Stimulated activated CD8-positive, alpha-beta memory T cell treated with anti-CD3 and anti-CD28 coated beads, Interleukin-7, amount 100 ng/mL, for 1 hour (primary cell): ENCODE measurements at places on chromosomes 16 and 17.

GRCh38 chr17:5354886-5355415 is 64.5 kb downstream of the NUP88 start:
- DNase-seq, result no peak

- DNase-seq, result no peak
Observed at GRCh38 chr17:19334331-19334730, 28.2 kb downstream of the B9D1 start.

- no peak for DNase-seq
Observed at GRCh38 chr16:59459806-59460205, 725.7 kb upstream of the GOT2 start.

GRCh38 chr17:57356719-57357391 is 100.5 kb downstream of the MSI2 start:
- DNase-seq, result no peak

GRCh38 chr17:13646969-13647542 is 45.3 kb upstream of the HS3ST3A1 start:
- DNase-seq, result no peak

- no peak for DNase-seq
Observed at GRCh38 chr17:41013606-41014005, 4.7 kb upstream of the KRTAP3-1 start.

- DNase-seq, result no peak
Observed at GRCh38 chr16:3149630-3150345, 15.0 kb downstream of the ZNF213 start.

GRCh38 chr17:41910701-41911391 is 7.9 kb downstream of the ACLY start:
- DNase-seq, result no peak

DNA sequence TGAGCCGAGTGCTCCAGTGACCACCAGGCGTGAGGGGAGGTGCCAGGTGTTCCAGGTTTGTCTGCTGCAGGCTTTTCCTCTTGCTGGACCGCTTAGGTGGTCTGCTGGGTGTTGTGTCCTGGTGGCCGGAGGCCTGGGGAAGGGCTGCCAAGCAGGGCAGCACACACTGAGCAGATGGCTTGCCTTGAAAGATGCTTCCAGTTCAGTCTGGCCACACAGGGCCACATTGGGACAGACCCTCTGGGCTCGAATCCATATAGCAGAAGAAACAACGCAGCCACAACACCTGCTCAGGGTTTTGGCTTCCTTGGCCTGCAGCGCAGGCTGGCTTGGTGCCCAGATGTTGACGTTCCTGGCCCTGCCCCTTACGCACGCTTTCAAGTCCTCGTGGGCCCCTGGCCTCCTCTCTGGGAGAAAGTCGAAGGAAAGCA is 24.8 kb downstream of the GINS2 start:
- no peak for DNase-seq

DNA sequence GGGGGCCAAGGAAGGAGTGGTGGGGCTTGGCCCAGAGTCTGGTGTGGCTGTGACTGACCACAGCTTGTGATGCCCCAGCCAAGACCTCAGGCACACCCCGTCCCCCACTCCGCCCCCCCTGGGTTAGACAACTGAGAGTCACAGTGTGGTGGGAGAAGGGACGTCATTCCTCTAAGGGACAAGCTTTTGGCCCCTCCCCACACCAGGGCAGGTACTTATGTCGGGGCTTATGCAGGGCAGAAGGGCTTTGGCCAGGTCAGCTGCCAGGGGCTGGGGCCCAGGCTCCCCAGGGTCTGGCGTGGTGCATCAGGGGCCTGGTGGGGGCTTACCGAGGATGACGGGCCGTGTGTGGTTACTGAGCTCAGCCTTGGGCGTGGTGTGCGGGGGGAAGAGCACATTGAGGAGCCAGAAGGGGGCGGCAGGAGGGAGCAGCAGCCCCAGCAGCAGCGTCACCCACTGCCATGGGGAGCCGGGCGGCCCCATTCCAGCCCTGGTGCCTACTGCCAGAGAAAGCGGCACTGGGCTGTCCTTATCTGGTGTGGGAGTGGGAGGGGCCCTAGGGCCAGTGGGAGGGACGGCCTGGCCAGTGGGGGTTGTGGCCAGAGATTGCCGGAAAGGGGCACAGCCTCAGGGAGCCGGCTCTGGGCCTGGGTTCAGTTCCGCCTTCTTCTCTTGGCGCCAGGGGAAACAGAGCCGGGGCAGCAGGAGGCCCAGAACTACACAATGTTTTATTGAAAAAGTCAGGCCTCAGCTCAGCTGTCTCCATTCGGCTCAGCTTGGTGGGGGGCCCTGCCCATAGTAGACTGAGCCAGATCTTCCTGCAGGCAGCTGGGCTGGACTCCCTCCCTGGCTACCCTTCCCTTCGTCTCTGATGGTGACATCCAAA is at the start of gene LCAT:
Gene LCAT (minus strand): TSS at position 502 of the 886 bp plus-strand sequence. CDS start 19 bp downstream, at position 483.
- no peak for DNase-seq

DNA sequence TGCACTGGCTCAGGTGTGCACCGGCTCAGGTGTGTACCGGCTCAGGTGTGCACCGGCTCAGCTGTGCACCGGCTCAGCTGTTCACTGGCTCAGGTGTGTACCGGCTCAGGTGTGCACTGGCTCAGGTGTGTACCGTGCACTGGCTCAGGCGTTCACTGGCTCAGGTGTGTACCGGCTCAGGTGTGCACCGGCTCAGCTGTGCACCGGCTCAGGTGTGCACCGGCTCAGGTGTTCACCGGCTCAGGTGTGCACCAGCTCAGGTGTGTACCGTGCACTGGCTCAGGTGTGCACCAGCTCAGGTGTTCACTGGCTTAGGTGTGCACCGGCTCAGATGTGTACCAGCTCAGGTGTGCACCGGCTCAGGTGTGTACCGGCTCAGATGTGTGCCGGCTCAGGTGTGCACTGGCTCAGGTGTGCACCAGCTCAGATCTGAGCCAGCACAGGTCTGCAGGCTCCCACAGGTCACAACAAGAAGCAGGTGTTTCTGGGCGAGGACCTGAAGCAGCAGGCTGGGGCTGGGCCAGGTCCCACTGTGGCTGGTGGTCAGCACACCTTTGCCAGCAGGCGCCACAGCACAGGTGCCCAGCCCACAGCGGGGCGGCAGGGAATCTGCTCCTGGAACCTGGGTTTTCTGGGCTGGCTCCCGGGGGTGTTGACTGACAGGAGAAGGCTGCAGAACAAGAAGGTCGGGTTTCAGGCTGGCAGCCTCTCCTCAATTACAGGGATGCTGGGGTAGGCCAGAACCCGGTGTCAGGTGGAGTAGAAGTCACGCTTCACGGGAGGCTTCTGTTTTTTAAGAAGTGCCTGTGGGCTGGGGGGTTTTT is 17.2 kb downstream of the METRNL start:
- no peak for DNase-seq

DNA sequence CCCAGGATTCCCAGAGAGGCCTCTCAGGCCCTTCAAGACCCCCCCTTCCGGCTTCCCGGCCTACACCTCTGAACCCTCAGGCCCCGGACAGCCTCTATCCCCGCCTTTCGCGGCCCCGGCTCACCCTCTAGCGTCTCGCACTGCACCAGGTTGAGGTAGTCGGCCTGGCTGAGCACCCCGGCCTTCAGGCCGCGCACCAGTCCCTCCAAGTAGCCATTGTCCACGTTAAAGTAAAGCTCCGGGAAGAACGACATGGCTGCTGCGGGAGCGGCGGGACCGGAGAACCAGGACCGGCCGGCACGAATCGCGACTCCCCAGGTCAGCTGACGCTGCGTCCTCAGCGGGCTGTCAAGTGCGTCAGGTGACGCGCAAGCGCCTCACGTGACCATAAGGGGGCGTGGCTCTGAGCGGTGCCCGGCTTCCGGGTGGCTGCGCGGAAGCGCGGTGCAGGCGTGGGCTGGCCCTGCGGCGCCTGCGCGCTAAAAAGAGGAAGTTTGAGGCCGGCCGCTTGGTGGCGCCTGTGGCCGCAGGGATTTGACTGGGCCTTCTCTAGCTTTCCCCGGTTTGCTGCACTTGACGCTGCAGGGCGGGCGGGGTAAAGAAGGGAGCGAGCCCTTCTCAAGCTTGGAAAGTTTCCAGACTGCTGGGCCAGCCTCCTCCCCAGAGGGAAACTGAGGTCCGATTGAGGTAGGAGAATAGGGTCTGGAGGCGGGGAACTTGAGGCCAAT is at the start of gene ATP6V0D1:
Gene ATP6V0D1 (minus strand): TSS at position 325 of the 728 bp plus-strand sequence. CDS start 71 bp downstream, at position 254.
- DNase-seq, result peak; percentile 98

DNA sequence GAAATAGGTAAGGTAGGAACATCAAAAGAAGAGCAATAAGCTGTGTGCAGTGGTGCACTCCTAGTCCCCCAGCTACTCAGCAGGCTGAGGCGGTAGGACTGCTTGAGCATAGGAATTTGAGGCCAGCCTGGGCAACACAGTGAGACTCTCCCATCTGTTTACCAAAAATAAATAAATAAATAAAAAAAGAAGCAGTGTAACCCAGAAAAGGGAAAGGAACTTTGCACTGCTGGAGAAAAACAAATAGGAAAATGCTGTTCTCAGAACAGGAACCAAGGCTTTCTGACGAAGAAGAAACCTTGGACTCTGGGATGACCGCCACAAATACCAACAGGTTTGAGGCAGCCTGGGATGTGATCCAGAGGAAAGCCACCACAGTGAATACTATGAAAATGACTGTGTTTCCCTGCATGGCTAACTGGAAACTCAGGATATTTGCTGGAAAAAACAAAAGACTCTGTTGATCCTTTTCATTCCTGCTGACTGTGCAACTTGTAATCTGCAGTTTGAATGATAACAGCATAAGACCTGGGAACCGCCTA is 41.2 kb downstream of the TTC19 start:
- DNase-seq, result no peak

DNA sequence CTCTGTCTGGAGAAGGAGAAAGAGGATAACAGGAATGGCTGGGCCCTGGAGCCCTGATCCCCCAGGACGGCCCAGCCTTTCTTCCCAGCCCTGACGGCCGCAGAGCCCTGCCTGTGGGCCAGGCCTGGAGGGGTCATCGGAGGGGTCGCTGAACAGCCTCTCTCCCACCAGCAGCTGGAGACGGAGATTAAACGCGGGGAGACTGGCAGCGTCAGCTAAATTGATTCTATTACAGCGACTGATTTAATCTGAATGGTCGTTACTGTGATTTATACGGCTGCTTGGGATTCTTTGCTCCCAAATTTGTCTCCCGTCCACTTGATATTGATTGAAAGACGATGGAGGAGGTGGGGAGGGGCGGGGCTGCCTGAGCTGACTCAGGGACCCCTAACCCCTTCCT is 7.1 kb upstream of the CDH15 start:
- DNase-seq, result no peak

- DNase-seq, result no peak
Observed at GRCh38 chr17:35773679-35774425, 13.2 kb downstream of the C17orf50 start.

DNA sequence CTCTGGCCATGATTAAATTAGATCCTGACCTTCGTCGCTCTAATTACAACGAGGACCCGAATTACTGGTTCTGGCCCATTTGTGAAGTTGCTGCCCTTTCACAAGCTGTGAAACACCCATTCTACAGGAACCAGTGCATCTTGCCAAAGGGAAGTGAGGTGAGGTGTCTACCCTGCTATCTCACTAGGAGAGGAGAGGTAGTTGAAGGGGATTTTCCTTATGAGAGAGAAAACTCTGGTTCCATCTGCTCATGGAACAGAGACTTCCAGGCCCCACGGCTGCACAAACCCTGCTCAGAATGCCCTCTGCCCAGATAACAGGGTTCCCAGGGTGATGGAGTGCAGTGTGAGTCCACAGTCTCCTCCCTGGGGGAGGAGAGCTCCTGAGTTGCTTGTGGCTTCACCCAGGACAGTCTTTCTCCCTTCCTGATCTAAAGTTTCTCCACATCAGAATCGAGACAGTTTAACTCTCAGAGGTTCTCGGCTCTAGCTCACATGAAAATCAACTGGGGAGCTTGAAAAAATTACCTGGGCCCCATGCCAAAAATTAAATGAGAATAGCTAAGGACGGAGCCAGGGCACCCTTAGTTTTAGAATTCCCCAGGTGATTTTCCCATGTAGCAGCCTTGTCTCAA is 7.8 kb upstream of the SSTR2 start:
- DNase-seq, result no peak

- no peak for DNase-seq
Observed at GRCh38 chr16:28537964-28538732, 626 bp downstream of the NUPR1 start.

- DNase-seq, result no peak
Observed at GRCh38 chr16:10220942-10221341, 38.7 kb upstream of the GRIN2A start.

- no peak for DNase-seq
Observed at GRCh38 chr17:10051112-10051511, 146.0 kb upstream of the RCVRN start.

- DNase-seq, result no peak
Observed at GRCh38 chr17:42895185-42895555, 5.4 kb upstream of the G6PC1 start.

DNA sequence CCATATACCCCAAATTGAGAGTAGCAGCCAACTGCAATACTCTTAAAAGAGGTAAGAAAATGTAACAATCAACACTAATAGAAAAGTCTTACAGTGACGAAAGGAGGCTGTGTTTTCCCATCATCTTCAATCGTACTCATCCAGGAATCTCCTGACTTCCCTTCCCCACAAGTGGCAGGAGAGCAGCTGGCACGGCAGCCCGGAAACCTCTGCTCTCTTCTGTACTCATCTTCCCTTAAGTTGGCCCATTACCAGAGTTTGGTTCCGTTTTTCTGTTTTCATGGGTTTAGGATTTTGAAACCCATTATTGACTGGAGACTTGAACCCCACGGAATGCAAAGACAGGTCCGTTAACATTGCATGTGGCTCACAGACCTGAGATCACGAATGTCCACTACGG is 11.7 kb upstream of the CD300H start:
- DNase-seq, result no peak

- DNase-seq, result no peak
Observed at GRCh38 chr17:28744972-28745785, 1.4 kb downstream of the TRAF4 start.
